IPS DF 19.7 (cell line): ENCODE measurements at places on chromosomes 7 and 10.
A peak's percentile ranks its signal among the peaks of the same experiment; 100 is the strongest.

DNA sequence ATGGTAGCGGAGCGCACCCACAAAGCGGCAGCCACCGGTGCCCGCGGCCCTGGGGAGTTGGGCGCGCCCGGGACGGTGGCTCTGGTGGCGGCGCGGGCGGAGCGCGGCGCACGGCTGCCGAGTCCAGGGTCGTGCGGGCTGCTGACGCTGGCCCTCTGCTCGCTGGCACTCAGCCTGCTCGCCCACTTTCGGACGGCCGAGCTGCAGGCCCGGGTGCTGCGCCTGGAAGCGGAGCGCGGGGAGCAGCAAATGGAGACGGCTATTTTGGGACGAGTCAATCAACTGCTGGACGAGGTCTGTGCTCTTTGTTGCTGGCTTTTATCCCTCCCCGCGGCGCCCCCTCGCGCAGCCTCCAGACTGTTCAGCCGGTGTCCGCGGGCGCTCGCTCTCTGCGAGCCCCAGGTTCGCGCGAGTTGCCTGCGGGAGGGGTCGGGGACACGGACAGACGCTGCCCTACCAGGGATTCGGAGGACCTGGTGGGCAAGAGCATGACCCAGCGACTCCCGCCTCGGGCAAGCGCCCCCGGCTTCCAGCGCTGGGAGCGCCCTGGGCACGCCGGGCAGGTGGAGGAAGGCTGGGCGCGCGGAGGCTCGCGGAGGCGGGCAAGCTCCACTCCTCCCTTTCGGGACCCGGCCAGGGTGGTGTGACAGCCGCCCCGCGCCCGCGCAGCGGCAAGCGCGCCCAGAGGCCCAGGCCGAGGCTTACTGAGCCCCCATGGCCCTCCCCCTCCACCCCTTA lies 887 bp downstream of the COL13A1 start:
- no peak for DNase-seq

DNA sequence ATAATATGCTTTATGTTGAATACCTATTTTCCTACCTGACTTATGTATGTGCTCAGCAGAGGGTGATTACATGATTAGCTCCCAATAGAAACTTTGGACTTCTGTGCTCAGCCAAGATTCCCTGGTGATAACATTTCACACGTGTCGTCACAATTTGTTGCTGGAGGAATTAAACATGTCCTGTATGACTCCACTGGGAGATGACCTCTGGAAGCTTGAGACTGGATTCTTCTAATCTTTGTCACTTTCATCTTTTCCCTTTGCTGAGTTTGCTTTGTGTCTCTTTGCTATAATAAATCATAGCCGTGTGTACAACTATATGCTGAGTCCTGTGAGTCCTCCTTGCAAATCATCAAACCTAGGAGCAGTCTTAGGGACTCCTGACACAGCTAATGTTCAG lies 120.9 kb upstream of the LRRTM3 start:
- no peak for DNase-seq

- DNase-seq: no peak
Observed at GRCh38 chr7:71518880-71519279, 386.9 kb downstream of the GALNT17 start.

GRCh38 chr7:66904063-66904593 lies 16.9 kb upstream of the TMEM248 start:
- DNase-seq: no peak

DNA sequence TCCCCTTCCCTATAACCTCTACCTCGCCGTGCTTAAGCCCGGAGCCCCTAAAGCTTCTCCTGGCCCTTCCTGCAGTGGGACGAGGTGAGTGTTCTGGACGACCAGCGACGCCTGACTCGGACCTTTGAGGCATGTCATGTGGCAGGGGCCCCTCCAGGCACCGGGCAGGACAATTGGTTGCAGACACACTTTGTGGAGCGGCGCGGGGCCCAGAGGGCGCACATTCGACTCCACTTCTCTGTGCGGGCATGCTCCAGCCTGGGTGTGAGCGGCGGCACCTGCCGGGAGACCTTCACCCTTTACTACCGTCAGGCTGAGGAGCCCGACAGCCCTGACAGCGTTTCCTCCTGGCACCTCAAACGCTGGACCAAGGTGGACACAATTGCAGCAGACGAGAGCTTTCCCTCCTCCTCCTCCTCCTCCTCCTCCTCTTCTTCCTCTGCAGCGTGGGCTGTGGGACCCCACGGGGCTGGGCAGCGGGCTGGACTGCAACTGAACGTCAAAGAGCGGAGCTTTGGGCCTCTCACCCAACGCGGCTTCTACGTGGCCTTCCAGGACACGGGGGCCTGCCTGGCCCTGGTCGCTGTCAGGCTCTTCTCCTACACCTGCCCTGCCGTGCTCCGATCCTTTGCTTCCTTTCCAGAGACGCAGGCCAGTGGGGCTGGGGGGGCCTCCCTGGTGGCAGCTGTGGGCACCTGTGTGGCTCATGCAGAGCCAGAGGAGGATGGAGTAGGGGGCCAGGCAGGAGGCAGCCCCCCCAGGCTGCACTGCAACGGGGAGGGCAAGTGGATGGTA lies 9.2 kb downstream of the EPHB6 start:
- no peak for DNase-seq

DNA sequence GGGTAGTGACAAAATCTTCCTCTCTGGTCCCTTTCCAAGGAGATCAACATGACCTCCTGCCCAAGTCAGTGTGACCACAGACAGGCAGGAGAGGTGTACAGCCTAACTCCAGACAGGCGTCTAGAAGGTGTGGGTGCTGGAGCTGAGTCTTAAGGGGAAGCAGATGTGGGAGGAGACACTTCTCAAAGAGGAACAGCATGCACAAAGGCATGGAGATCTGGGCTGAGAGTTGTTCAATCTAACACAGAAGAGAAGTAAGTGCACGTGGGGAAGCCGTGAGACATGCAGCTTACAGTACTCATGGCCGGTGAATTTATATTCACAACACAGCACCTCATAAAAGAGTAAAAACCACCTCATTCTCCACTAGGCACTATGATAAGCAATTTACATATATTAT lies 23.8 kb upstream of the GSDME start:
- DNase-seq: no peak

DNA sequence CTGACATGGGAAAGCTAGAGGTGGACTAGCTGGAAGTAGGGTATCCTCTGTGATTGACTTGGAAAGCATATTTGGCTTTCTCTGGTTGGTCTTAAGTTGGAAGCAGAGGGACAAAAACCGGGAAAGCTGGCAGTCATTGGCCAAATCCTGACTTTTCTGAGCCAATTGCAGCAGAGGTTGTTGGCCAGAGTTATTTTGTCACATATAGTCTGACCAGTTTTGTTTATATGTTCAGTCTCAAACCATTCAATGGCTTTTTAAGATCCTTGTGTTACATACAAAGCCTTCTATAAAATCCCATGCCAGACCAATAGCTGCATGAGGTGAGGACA lies 6.3 kb downstream of the CFAP69 start:
- DNase-seq: no peak

DNA sequence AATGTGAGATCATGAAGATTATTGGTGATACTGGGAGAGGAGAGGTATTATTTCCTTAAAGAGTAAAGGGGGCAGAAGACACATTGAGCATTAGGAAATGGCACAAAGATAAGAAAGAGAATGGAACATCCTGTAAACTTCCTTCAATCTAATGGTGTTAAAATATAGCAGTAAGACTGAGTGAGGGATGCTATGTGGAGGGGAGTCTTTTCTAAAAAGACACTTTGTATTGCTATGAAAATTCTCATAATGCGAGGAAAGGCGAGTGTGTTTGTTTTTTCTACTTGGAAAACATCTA lies 405.2 kb downstream of the ARL4A start:
- DNase-seq: no peak

DNA sequence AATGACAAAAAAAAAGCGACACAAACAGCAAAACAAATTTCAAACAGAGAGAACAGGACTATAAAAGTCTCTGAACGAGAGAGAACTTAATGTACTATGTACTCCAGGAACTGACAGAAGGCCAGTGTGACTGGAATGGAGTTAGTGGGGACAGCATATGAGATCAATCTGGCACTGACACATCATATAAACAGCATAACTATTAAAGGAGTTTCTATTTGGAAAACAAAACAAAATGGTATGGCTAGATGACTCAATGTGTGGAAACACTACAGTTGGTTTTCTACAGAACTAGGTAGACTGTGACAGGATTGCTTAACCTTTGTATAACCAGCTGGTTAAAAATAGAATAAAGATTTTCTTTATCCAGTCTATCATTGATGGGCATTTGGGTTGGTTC lies 232.9 kb upstream of the KAT6B start:
- no peak for DNase-seq

- no peak for DNase-seq
Observed at GRCh38 chr7:47228386-47229014, 353.4 kb downstream of the TNS3 start.

DNA sequence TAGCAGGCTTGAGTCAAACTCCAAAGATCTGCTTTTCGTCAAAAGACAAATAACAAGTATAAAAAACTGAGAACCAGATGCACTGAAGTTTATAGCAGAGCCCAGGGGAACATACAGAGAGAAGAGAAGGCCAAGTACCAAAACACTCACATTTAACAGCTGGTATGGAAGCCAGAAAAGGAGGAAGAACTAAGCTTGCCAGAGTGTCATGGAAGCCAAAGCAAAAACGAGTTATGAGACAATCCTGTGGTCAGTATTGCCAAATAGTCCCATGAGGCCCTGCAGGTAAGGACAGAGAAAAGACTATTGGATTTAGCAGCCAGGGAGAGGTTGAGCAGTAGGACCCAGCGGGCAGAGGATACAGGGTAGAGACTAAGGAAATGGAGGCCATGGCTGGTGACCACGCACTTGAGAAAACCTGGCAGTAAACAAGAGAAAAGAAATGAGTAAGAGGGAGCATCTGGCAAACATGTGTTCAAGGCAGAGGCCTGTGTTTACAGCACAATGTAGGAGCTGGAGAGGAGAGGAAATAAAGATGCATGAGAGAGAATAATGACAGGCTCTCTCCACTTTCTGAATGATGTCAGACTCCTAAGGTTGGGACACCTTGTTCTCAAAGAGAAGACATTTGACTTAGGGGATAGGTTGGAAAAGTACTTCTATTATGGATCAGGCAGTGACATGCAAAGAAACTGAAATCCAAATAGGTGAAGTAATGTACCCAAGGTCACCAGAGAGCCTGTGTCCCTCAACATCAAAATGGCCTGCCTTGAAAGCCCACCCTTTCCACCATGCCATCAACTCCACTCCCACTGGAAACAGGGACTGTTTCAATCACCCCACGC lies 9.1 kb downstream of the CREB3L2 start:
- DNase-seq: no peak

DNA sequence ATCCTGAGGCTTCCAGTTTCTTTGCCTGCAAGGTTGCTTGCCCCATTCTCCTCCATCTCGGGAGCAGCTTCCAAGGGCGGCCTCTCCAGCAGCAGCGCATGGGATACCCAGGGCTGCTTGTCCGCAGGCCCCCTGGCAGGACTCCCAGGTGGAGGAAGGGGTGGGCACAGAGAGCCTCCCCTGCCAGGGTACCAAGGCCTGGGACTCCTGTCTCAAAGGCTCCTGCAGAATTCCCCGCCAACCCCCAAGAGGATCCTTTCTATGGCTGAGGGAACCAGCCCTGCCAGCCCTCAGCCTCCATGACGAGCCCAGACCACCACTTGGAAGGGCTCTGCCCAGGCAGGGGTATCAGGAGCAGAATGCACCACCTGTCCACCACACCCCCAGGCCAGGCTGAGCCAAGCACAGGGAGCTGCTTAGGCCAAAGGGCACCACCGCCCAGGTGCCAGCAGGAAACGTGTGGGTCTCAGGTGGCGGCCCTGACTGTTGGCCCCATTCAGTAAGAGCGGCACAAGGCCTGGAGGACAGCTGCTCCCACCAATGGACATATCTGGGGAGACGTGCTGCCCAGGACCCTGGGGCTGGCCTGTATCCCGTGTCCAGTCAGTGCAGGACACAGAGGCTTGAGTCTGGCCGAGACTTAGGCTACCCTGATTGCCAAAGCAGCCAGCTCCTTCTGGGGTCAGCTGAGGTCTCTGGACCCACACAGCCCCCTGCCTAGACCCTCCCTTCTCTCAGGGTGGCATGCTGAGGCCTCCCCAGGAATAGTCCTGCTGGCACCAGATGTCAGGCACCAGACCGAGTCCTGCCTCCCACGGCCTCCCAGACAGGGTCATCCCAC lies 33.8 kb upstream of the INPP5A start:
- no peak for DNase-seq

GRCh38 chr7:4830176-4830575 lies 31.7 kb downstream of the PAPOLB start:
- peak; percentile 67 for DNase-seq

GRCh38 chr7:32893207-32893524 lies 1.6 kb upstream of the KBTBD2 start:
- DNase-seq: no peak

DNA sequence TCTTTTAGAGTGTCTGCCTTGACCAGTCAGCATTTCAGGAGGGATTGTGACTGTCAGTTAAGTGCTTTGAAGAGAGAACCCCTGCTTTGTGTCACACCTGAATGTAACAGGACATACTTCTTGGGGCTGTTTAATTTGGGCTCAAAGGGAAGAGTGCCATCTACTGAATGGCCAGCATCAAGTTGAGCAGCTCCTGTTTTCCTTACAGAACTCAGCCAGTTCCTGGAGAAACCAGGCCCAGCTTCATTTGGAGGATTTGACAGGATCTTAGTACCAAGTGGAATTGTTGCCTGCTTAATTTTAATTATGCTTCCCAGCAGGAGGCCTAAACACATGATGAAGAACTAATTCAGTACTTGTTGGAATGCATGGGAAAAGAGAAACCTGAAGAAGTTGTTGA lies 8.3 kb downstream of the ADD3 start:
- peak; percentile 38 for DNase-seq

DNA sequence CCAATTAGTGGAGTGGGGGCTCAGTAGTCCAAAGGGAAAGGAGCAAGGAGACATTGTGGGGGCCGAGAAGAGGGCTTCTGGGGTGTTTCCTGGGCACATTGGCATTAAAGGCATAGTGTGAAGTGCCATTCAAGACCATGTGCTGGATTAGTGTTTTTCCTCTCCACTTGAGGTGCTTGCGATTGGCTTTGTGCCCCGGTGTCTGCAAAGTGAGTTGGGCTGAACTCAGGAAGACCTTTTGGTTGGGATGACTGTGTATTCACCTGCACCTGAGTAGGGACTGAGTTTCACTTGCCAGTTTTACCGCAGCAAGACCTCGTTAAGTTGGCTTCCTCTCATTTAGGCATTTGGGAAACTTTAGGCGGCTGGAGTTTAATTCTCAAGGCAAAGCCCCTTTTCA lies 73.0 kb downstream of the TCF7L2 start:
- no peak for DNase-seq

DNA sequence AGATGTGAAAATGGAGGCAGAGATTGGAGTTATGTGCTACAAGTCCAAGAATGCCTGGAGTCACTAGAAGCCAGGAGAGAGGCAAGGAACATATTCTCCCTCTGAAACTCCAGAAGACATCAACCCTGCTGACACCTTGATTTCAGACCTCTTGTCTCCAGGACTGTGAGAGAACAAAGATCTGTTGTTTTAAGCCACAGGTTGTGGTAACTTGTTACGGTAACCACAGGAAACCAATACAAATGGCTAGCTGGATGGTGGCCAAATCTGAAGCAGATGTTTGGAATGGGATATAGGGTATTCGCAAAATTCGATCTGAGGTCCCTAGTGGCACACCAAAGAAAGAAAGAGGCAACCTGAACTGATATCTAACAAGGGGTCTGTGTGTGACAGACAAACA lies 129.0 kb downstream of the HERPUD2 start:
- no peak for DNase-seq

- no peak for DNase-seq
Observed at GRCh38 chr7:44772867-44773266, 23.6 kb upstream of the PPIA start.

- no peak for DNase-seq
Observed at GRCh38 chr7:124205526-124205925, 172.7 kb upstream of the TMEM229A start.
